Fibroblast of lung (primary cell): ENCODE measurements at places on chromosomes 13 and 19.
A peak's percentile ranks its signal among the peaks of the same experiment; 100 is the strongest.

DNA sequence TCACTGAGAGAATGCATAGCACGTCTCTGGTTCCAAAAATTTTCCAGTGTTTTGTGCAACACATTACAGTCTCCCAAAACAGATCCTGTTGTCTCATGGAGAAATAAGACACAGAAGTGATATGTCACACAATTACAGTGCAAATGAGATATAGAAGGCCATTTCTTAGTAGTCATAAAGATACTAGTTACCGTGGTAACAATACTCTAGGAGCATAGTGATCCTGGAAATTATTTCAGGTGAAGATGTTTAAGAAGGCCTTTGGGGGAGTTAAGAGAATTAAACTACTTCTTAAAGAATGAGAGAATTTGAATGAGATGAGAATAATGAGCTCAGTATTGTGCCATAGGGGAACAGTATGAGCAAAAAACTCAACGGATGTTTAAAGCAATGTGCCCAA lies 628.0 kb upstream of the MIR17HG start:
- peak; percentile 15 for DNase-seq

GRCh38 chr19:10727685-10728201 lies 9.9 kb downstream of the DNM2 start:
- DNase-seq, result no peak

DNA sequence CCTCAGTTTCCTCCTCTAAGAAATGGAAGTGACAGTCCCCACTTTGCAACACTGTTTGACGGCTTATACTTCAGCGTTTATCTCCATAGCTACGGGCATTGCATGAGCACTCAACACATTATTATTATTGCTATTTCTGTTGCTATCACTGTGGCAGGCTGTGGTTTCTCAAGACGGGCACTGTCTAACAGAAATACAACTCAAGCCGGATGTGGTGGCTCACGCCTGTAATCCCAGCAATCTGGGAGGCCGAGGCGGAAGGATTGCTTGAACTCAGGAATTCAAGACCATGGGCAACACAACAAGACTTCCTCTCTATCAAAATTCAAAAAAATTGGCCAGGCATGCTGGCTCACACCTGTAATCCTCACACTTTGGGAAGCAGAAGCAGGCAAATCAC lies 4.9 kb upstream of the ZSWIM4 start:
- no peak for DNase-seq

- DNase-seq, result no peak
Measured at GRCh38 chr13:111949311-111949710, 117.6 kb upstream of the SOX1 start.

DNA sequence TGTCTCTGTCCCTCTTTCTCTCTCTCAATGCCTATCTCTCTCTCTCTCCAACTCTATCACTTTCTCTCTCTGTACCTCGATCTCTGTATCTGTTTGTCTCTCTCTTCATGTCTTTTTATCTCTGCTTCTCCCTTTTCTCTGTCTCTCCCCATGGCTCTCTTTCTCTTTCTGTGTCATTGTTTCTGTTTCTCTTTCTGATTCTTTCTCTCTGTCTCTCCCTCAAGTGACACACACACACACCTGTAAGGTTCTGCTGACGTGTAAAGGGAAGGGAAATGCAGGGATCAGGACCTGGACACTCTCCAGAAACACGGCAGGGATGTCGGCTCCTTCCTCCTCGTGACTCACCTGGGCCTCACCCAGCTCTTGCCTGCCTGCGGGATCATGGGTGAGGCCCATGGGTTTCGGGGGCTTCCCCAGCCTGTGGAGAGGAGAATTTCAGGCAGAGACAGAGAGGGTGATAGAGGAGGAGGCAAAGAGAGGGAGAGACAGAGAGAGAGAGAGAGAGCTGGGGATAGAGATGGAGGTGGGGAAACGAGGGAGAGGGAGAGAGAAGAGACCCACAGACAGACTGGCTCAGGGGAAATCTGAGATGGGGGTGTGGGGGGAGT lies 5.4 kb upstream of the PLAUR start:
- DNase-seq, result peak; percentile 59

GRCh38 chr13:29583073-29583785 lies 12.3 kb downstream of the SLC7A1 start:
- peak; percentile 91 for DNase-seq
